Stimulated activated CD4-positive, alpha-beta T cell treated with anti-CD3 and anti-CD28 coated beads, Interleukin-15, amount 100 ng/mL, for 1 hour (primary cell): ENCODE measurements at places on chromosomes 12 and 14.

DNA sequence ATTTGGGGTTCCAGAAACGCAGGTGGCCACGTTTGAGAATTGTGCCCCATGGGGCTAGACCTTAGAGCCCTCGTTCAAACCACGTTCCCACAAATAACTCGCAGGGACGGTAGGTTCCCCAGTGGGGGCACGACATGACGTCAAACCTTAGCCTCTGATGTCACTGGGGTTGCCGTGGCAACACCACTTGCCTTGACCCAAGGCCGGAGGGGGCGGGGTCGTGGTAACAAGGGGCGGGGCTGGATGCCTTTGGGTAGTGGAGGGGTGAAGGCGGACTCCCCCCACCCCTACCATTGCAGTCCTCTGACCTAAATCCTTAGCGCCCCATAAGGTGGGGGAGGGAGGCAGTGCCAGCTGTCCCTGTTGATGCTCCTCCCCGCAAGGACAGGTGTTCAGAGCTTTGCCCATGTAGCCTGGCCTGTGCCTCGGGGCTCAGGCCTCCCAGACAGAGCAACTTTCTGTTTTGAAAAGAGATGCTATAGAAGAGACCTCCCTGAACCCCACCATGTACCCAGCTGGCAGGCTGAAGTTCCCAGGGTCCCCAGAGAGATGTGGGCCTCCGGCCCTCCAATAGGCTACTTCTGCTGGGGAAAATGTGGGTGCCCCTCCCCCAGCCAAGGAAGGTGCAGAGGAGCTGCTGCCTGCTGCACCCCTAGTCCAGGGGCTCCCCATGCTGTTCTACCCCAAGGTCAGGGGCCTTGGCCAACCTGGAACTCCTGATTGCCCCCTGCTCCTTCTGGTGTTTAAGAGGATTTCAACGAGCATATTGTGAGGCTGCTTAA lies 1.9 kb downstream of the FAM222A start:
- DNase-seq = no peak

- DNase-seq = no peak
These were observed 24.5 kb upstream of the PNMA1 start for GRCh38 chr14:73738518-73739173.

GRCh38 chr12:115223991-115224390 lies 540.0 kb upstream of the TBX3 start:
- no peak for DNase-seq

DNA sequence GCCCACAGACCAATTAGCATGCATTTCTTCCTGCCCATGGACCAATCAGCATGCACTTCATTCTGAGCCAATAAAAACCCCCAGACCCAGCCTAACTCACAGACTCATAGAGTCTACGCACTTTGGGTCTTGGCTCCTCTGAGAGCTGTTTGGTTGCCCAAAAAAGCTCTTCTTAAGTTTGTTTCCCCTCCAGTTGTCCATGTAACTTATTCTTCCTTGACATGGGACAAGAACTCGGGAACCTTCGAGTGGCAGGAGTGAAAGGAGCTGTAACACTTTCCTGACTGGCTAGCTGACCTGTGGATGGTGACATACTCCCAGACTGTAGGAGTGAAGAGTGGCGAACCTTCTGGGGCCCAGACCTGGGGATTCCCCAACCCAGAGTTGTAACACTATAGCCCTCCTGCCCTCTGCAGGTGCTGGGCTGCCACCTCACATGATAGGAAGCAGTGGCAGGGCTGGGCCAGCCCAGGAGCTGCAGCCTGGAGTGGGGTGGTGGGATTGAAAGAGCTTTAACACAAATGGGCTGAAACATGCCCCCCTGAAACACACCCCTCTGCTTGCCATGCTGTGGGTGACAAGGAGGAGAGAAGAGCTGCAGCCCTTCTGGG lies 4.4 kb upstream of the BTBD7 start:
- no peak for DNase-seq

DNA sequence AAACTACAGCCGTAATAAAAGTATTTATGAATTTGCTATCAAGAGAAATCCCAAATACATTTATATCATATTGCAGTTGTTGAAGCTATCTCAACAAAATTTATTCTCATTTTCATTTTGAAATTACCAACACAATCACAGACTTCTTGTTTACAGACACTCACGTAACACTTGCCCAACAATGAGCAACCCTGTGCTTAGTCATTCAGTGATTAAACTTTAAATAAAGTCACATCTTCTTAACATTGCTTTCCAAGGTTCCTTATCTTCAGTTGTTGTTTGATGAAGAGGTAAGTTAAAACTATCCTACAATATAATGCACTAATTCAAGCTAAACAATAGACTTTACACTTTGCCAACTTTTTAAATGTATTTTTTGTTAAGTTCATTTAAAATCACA lies 601.8 kb downstream of the SLC16A7 start:
- no peak for DNase-seq

GRCh38 chr12:34405286-34406227 lies 383.3 kb downstream of the ALG10 start:
- no peak for DNase-seq

DNA sequence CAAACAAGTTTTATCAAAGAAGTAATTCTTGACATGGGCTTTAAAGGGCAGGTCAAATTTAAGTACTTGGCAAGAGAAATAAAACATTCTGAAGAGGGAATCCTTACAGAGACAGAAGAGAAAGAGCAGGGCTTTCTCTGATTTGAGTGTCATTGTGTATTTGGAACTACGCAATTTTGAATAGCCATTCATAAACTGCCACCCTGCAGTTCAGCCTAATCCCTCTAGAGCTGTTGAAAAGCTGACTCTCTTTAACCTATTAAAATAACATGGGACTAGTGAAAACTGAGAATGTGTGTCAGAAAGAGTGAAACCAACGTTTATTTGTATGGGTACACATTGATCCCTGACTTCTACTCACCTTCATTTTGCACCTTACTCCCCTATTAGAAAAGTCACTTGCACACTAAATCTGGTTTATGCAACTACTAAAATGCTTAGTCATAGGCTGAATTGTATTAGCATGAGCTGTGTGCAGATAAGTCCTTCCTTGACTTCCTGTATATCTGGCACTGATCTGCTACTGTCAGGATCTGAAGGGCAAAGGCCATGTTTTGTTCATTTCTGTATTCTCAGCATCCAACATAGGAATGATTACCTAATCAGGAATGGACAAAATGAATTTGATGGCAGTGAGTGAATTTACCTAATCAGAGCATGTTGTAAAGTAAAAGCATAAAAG lies 458.9 kb downstream of the NOVA1 start:
- DNase-seq = no peak

DNA sequence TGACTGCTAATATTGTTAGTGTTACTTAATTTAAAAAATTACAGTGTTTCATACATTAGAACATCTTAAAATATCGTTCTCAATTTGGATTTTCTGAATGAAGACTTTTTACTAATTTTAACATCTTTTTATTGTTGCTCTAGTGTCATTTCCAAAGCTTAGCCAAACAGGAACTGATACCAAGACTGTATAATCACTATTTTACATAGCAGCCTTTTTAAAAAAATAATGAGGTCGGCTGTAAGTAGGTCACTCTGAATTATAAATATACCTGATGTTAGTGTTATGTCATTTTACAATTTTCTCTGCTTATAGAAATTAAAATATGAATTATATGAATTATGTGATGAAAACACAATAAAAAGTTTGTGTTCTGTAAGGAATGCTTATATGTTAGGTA lies 321.5 kb downstream of the TMEM117 start:
- DNase-seq = no peak

- no peak for DNase-seq
These were observed 15.8 kb downstream of the TMEM106C start for GRCh38 chr12:47979166-47979565.

- DNase-seq = no peak
These were observed 47.8 kb downstream of the PEBP1 start for GRCh38 chr12:118183711-118184110.

- DNase-seq = no peak
These were observed 129.4 kb downstream of the NPAS3 start for GRCh38 chr14:33068040-33068439.

- no peak for DNase-seq
These were observed 63.4 kb upstream of the NCOR2 start for GRCh38 chr12:124630791-124631313.

DNA sequence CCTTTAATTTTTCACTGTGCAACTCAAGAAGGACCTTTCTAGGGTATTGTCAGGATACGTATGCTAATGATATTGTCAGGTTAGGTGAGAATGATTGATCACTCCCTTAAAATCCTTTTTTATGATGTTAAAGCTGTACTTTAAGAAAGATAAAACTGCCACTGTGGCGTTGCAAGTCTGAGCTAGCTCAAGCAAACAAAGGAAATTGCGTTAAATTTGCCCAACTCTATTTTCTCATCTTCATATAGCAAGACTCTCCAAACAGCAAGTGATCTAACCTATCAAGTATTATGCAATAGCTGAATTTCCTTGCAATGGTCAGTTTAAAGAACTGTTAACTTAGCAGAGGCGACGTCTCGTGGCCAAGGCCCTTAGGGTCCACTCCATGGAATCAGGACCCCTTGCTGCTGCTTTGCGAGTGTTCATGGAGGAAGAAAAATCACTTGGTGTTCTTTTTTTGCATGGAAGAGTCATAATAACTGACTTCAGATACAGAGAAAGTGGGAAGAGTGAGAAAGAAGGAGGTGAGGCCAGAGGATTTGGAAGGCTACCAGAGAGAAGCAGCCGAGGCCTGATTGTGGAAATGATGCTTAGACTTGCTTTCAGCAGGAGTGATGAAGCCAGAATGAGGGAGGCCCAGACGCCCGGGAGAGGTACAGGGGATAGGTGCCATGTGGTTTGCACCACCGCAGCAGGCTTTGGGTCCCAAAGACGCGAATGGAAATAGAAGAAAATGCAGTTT lies 2.5 kb downstream of the TRAF3 start:
- no peak for DNase-seq

GRCh38 chr12:27257104-27257843 lies 13.2 kb downstream of the STK38L start:
- DNase-seq = no peak

DNA sequence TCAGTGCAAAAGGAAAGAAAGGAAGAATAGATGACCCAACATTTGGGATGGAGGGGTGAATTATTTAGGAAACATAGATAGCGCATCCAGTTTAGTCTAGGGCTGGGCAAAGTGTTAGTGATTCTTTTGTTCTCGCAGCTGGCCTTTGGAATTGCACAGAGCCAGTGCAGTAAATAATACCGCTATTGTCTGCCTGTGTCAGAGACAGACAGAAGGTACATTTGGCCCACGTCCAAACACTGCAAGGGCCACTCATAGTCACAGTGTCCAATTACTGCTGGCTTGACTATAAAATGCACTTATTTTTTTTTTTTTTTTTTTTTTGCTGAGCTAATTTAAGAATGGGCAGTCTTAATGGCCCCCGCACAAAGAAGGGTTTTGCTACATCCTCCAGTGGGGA lies 638.6 kb downstream of the BCL11B start:
- DNase-seq = no peak

GRCh38 chr12:42482041-42482747 lies 107.4 kb downstream of the PRICKLE1 start:
- DNase-seq = no peak

DNA sequence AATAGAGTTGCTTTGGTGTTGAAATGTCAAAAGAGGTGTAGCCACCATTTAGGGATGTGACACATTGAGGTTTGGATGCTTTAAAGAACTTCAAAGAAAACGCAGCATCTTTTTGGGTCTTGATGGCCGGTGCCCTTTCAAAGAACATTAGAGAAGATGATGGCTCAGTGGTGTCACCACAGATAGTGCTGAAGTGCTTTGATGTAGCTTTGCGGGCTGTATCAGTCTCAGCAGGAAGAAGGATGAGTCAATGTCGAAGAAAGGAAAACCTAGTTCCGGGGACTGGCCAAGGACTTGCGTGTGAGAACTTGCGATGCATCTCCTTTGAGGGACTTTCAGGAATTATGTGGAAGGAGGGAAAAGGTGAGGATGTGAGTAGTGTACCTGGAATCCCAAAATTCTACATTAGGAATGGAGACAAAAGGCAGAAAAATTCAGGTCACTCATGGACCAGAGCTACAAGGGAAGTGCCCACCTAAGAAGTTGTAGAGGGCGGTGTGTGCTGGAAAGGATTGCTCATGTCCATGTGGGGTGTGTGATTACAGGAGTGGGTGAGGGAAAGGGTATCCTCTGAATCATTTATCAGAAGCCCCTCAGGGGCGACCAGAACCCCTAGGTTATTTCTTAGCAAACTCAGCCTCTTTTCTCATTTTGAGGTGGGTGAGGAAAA lies 39.7 kb upstream of the GZMB start:
- no peak for DNase-seq

DNA sequence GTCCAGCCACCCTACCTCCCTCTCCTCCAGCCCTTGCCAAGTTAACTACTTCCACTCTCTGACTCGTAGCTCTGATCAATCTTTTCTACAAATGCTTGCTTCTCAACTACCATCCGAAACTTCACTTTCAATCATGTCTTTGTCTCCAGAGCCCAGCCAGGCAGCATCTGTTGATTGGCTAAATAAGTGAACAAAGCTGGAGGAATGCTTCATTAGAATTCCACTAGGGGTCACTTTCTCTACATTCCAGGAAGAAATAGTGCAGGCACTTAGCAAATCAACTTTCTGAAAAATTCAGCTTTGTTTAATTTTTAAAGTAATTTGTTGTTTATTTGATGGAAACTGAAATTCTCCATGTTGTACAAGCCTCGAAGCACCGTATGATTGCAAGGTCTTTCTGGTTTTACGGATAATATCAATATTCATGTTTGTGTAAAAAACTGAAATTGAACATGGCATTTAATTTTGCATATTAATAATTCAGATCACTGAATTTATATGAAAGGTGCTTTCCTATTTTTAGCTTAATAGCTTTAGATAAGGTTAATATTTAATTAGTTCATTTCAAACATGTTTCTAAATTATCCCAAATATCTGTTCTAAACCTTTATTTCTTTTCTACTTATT lies 32.4 kb upstream of the HELB start:
- no peak for DNase-seq

GRCh38 chr12:131536766-131537165 lies 174.1 kb upstream of the SFSWAP start:
- no peak for DNase-seq

DNA sequence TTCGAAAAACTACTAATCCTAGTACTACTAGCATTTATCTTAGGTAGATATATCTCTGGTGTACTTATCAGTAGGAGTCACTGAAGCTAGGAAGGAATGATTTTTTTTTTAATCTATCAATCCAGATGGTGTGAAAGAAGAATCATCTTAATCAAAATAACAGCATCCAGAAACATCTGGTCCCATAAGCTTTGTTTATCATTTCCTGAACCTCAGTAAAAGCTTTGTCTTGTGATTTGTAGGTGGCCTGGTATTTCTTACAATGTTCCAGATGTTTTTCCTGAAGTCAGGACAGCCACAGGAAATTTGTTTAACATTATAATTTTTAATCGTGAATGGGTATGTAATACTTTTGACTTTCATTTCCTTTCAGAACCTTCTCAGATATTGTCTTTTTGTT lies 28.0 kb upstream of the LUM start:
- no peak for DNase-seq
